ENCODE measurements at places on chromosomes 7 and 10. TPM values are rescaled to one million over a fixed set of nuclear protein-coding genes. Genes with fewer than 3 reads are reported as not detected.

DNA sequence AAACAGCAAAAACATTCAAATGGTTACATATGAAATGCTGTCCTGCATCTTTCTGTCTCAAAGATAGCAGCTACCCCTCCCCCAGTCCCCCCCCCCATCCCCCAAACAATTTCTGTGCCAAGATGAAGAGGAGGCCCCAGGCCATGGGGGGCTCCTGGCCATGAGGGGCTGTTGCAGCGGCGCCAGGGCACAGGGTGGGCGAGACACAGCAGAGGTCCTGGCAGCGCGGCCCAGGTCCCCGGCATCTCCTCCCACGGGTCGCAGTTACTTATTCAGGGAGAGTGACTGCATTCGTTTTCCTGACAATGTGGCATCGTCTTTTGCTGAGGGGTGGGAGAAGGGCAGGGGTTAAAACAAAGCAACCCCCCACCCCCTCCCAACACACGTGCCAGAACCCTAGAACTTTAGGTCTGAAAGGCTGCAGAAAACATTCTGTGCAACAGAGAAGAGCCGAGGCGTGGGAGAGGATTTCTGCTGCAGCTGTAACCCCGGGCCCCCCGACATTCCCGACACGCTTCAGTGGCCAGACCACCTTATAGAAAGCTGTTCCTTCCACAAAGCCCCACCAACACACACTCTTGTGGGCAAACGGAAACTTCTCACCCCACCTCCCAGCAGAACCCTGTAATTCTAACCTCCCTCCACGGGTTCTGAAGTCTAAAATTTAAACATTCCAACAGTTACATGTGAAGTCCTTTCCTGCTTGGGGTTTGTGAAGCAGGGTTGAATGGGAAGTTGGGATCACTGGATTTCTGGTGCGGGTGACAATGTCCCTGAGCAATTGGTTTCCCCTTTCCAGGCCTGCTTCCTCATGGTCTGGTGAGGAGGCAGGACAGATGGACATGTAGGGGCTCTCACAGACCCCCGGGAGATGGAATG lies 11.7 kb downstream of the PDAP1 start:
- no peak for DNase-seq

DNA sequence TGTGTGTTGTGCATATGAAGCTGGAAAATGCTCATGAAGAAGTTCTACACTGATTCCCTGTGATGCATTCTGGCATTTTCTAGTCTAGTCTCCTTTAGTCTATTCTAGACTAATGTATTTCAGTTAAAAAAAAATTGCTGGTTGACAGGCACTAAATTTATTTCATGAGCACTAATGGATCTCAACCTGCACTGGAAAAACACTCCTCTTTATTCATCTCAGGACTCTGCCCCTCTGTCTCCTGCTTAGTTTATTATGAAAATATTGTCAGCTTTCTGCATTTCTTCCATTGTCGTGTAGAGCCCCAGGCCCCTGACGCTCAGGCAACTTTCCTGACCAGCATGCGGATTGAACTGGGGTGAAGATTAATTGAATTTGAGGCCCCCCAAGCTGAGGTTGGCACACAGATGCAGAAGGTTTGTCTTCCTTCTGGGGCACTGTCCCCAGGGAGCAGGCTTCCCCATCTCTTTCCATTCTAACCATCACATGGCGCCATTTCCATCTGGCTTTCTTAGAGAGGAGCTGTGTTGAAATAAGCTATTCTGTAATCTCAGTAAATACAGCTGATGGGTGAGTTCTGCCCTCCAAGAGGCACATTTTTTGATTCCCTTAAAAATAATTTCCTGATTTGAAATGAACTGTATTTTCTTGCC lies 128.7 kb downstream of the INSYN2A start:
- no peak for DNase-seq

DNA sequence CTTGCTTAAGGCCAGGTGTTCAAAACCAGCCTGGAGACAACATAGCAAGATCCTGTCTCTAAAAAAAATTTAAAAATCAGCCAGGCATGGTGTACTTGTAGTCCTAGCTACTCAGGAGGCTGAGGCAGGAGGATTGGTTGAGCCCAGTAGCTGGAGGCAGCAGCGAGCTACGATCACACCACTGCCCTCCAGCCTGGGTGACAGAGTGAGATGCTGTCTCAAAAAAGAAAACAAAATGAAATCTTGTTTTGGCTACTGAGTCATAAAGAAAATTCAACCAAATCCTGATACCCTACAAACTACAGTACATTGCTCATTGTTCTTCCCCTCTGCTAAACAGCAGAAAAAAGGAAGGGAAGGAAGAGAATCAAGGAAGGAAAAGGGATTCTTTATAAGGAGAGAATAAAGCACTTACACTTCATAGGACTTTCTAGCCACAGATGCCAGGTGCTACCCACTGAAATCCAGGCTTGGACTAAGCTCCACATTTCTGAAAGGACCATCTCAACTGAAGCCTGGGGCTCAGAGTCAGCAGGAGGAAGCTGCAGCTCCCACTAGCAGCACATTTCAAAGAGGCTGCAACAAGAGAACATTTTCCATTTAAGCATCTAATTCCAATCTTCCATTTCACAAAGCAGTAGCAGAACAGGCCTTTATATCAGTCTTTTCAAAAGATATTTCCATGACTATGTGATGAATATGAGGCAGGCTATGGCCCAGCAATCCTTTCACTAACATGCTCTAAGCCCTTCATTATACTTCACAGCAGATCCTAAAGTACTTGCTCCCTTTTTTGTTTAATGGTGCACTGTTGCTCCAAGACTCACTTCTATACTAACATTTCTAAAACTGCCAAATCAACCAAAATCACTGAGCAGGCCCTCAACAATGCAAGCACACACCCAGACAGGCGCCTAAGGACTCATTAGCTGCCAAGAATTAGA lies 13.5 kb downstream of the TNPO3 start:
- no peak for DNase-seq

Gene GNAT3
- total RNA-seq: not detected
